Right atrium auricular region (tissue), 2 donors: ENCODE measurements at places on chromosomes 13 and 19. TPM values are rescaled to one million over a fixed set of nuclear protein-coding genes. Genes with fewer than 3 reads are reported as not detected.

The DCT gene
- total RNA-seq: 0.39 TPM

The ZNF836 gene
- total RNA-seq: 2.2 TPM

The ZNF506 gene
- 14.2 TPM for total RNA-seq

The ZNF547 gene
- total RNA-seq: 3.5 TPM

The POU2F2 gene
- 0.11 TPM for total RNA-seq

The PLPPR3 gene
- total RNA-seq: not detected

The ZNF700 gene
- 4.4 TPM for total RNA-seq

The UBL3 gene
- total RNA-seq: 26.4 TPM

The VSTM1 gene
- total RNA-seq: not detected

The FBXL12 gene
- total RNA-seq: 15.8 TPM

DNA sequence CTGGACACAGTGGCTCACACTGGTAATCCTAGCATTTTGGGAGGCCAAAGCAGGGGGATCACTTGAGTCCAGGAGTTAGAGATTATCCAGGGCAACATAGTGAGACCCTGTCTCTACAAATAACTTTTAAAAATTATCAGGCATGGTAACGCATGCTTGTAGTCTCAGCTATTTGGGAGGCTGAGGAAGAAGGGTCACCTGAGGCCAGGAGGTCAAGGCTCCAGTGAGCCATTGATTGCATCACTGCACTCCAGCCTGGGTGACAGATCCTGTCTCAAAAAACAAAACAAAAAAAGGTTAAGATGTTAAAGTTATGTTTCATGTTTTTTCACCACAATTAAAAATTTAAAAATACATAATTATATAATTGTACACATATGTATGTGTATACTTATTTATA, 19.2 kb upstream of the DIAPH3 start:
- no peak for DNase-seq

DNA sequence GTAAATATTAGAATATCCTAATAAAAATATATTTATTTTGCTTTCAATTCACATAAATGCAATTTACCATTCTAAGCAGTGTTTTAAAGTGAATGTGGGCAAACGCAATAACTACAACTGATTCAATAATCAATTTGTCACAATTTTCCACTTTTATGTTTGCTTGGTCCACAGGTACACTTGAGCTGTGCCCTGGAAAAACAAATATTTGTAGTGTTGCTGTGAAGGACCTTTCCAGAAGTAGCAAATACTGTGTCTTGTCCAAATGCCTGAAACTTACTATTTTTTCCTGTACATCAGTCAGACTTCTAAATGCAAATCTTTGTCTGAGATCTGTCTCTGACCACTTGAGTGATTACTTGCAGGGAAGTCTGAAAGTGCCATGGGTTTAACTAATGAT, 845.8 kb upstream of the SLITRK5 start:
- no peak for DNase-seq

- no peak for DNase-seq
Observed at GRCh38 chr13:67726979-67727378, 496.8 kb upstream of the PCDH9 start.

- DNase-seq: peak; percentile 95
Observed at GRCh38 chr19:850221-850978, 1.7 kb upstream of the ELANE start.

DNA sequence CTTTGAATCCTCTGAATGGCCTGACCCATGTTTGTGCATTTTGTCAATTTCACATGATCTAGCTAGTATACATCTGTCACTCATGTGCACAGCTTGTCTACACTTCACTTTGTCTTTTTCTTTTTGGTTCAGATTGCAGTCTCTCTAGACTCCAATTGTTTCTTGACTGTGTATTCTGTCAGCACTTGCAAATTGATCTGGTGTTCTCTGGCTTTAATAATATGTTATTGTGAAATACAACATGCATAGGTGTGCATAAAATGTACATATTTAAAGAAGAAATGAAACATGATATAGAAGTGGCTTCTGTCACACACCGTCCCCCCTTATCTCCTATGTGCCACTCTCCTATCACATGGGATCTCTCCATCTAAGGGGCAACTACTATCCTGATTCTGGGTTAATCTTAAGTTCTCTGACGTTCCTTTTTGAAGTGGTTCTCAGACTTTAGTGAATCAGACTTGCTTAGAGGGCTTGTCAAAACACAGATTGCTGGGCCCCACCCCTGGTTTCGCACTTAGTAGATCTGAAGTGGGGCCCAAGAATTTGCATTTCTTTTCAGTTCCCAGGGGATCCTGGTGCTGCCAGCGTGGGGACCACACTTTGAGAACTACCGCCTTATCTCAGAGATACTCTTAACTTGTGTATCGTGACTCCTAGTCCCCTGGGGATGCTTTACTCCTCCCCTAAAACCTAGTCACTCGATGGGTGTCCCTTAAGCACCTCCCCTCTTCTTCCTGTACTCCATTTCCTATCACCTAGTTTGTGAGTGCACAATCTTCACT, 5.8 kb downstream of the KRTDAP start:
- DNase-seq: no peak

GRCh38 chr19:53989600-53990533, 1.6 kb upstream of the CACNG6 start:
- DNase-seq: no peak

DNA sequence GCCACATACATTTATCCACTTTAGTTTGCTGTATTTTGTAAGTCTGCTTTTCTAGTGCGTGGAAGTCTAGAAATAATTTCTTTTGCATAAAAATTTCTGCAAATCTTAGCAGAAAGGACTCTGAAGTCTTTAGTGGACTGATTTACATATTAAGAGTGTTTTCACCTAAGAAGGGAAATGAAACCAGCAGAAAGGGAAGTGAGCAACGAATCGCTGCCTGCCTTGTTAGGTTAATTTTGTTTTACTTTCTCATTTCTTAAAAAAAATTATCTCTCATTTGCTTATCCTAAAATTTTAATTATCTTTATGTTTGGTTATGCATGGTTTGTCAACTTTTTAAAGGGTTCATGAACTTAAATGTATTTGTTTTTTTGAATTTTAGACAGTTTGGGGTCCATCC, 767 bp upstream of the GPR18 start:
- DNase-seq: no peak

- no peak for DNase-seq
Observed at GRCh38 chr19:29887442-29887855, 54.6 kb upstream of the URI1 start.

DNA sequence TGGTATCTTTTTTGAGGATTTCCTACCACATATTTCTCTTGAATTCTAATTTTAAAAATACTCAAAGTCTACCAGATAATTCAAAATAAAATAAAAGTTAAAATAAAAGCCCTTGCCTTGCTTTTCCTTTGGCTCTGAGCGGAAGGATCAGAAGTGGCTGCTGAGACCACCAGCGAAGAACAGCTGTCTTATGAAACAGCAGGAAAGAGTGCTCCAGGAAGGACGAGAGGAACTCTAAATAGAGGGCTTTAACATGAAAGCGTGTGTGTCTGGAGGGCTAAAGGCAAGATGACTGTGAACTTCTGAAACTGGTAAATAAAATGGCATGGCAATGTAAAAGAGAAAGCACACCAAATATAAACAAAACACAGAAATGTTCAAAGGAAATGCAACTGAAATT, 521.5 kb upstream of the SPRY2 start:
- DNase-seq: no peak

DNA sequence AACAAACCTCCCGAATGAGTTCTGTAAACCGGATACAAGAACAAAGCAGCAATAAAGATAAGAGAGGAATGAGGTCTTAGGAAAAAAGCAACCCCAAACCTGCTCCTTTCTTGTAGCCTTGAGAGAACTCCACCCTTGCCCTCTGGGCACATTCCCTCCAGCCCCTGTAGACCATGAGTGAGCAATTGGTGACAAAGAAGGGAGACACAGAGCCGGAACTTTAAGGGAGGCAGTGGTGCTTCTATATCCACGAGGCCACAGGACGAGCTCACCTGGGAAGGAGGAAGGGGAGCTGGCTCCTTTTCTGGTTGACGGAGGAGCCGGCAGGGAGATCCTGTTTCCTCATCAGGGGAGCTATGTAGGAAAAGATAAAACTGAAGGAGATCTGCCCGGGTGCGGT, 13.0 kb downstream of the BRME1 start:
- no peak for DNase-seq

- peak; percentile 93 for DNase-seq
Observed at GRCh38 chr19:41225238-41226052, 6.4 kb downstream of the AXL start.

DNA sequence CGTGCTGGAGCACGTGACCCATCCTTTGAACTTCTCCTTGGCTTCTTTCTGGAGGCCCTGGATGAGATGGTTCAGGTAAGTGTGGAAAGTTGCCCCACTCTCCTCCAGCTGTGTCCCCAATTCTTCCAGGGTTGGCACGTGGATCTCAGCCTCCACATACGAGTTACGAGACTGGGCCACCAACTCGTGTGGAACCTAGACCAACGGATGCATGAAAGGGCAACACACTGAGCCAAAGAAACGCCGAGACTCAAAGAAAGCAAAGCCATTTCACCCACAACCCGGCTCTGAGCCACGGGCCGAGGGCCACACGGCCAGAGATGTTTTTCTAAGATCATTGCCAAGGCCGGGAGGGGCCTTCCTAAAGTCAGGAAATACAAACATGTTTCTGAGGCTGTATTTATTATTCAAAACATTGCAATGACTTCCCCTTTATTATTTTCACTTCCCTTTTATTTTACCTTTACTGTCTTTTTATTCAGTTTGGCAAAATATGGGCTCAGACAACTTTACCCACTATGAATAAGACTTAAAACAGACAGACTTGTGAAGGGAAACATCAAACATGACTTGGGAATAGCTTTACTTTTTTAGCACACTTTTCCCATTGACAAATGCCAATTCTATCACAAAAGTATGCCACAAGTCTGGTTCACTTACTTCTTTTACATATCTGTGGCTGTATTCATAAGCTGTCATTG, 94.6 kb downstream of the KL start:
- DNase-seq: peak; percentile 79

- no peak for DNase-seq
Observed at GRCh38 chr19:53131085-53131590, 1.6 kb downstream of the ZNF415 start.

GRCh38 chr13:93399212-93399611, 172.6 kb downstream of the GPC6 start:
- DNase-seq: no peak
